ENCODE measurements at places on chromosomes 1 and 21.

- DNase-seq = no peak
Measured at GRCh38 chr1:8014381-8014988, 11.6 kb downstream of the ERRFI1 start.

DNA sequence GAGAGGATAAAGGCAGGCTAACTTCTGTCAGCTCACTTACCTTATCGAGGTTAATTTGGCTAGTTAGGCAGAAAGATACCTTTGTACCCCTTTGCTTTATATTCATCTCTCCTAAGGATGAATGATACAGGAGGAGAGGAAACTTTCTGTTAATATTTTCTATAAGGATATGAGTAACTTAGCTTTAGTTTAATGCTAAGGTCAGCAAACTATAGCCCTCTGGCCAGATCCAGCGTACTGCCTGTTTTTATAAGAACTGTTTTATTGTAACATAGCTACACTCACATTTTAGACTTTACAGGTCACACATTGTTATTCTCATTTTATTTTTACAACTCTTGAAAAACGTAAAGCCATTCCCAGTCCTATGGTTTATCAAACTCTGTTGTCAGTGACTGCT is 18.1 kb downstream of the DHX9 start:
- no peak for DNase-seq

DNA sequence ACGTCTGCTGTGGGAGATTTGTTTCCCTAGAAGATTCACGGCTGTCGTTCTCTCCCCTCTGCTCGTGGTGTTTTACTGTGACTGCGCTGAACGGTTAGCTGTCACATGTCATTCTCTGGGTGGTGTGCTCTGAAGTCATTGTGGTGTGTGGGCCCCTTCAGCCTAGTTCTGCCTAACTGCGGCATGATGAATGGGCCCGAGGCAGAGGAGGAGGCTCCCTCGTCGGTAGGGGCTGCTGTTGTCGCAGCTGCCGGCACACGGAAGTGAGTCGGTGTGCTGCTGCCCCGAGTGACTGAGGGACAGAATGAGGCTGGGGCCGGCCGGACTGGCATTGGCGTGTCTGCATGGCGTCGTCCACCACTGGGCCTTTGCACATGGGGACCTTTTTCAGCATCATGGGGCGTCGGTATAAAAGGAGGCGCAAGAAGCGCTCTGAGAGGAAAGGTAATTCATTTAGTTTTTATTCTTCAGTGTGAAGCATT is 77.9 kb downstream of the ADARB1 start:
- peak; percentile 54 for DNase-seq

DNA sequence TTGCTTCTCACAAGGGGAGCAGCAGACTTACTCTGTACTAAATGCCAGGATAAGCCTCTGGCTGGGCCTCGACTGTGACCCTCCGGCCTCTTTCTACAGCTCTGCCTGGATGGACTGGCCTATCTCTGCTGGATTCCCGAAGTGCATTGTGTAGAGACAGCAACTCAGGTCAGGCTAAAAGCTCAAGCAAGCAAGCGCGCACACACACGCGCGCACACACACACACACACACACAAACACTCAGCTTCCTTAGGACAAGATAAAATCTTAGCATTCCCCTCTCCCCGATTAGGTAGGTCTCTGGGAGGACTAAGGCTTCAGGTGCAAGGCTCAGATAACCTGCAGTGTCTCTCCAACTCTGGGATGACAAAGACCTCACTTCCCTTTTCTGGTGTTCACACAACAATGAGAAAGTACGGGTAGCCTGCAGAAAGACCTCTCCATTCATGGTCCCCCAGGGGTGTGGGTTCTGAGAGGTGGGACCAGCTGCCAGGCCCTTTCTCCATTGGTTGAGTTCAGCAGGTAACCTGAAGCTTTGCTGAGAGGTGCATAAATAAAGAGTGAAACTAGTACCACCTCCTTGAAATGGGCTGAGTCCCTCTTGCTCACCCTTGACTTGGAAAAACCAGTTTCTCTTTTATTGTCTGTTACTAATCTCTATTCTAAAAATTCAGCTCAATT is 155.1 kb upstream of the CAMK1G start:
- DNase-seq = no peak

GRCh38 chr1:99264201-99265021 is at the start of gene PLPPR4:
TSS of gene PLPPR4 (plus strand) at chr1:99264492. CDS start at chr1:99264594, 102 bp downstream.
- DNase-seq = no peak

- no peak for DNase-seq
Measured at GRCh38 chr21:42986125-42986783, 11.9 kb downstream of the PKNOX1 start.

- no peak for DNase-seq
Measured at GRCh38 chr1:223524930-223525451, 131.8 kb downstream of the CCDC185 start.

DNA sequence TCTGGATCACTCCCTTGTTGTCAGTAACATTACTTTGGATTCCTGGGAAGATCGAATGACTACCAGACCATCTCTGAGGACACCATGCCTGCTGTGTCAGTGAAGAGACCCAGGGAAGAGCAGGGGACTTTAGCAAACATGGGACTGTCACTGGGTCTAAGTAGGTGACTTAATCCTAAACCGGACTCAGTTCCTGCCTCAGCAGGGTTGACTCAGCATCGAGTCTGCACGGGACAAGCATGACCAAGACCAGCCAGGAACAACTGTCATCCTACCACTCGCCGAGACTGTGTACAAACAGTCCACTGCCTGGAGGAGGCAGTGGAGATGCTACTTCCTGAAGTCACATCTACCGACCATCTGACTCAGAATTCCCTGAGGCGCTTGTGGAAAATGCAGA is 53.2 kb upstream of the RAB4A start:
- no peak for DNase-seq

GRCh38 chr1:179753061-179753460 is 10.0 kb downstream of the FAM163A start:
- no peak for DNase-seq

GRCh38 chr1:104636581-104636980 is 886.9 kb downstream of the AMY1C start:
- no peak for DNase-seq

DNA sequence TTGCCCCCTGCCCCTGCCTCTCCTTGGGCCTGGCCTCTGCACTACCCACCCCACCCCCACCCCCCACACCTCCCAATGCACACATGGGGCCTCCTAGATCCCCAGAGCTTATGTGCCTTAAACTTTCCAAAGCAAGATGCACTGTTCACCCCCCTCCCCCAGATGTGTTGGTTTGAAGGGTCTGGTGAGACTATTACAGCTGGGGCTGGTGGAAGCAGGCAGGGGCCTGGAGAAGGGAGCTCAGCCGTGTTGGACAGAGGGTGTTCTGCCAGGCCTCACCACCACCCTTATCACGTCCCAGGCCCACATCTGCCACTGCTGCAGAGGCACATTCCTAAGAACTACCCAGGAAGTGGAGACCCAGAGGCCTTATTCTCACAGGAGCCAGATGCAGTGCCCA is 18.3 kb upstream of the RSPO1 start:
- DNase-seq = no peak

DNA sequence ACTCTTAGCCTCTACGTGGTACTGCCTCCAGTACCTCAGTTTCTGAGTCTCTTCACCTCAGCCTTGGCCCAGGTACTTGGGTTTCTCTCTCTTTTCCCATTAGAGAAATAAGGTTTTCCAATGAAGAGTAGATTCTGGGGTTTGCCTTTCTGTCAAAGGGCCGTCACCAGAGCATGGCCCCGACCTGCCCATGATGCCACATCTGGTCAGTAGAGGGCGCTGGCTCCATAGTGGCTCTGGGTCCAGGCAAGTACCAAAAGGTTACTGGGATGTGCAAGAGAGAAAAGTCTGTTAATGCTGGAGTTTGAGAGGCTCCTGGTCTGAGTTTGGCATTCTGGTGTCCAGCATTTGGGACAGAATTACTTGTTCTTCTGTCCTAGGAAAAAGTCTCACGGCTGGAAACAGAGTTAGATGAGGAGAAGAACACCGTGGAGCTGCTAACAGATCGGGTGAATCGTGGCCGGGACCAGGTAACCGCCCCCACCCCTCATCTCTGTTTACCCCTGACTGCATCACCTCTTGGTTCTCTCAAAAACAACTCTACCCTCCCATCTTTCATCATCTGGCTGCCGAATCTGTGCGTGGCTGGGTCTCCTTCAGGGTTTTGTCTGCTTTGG is 5.3 kb upstream of the TUFT1 start:
- DNase-seq = peak; percentile 54

- no peak for DNase-seq
Measured at GRCh38 chr1:54474310-54475251, 68.4 kb upstream of the SSBP3 start.

- no peak for DNase-seq
Measured at GRCh38 chr1:172764378-172764777, 105.5 kb downstream of the FASLG start.

GRCh38 chr1:89913353-89914095 is 81.4 kb upstream of the ZNF326 start:
- no peak for DNase-seq

- no peak for DNase-seq
Measured at GRCh38 chr1:160997323-160998038, 23.5 kb downstream of the F11R start.

GRCh38 chr1:89705901-89706699 is 73.2 kb downstream of the LRRC8C start:
- no peak for DNase-seq

DNA sequence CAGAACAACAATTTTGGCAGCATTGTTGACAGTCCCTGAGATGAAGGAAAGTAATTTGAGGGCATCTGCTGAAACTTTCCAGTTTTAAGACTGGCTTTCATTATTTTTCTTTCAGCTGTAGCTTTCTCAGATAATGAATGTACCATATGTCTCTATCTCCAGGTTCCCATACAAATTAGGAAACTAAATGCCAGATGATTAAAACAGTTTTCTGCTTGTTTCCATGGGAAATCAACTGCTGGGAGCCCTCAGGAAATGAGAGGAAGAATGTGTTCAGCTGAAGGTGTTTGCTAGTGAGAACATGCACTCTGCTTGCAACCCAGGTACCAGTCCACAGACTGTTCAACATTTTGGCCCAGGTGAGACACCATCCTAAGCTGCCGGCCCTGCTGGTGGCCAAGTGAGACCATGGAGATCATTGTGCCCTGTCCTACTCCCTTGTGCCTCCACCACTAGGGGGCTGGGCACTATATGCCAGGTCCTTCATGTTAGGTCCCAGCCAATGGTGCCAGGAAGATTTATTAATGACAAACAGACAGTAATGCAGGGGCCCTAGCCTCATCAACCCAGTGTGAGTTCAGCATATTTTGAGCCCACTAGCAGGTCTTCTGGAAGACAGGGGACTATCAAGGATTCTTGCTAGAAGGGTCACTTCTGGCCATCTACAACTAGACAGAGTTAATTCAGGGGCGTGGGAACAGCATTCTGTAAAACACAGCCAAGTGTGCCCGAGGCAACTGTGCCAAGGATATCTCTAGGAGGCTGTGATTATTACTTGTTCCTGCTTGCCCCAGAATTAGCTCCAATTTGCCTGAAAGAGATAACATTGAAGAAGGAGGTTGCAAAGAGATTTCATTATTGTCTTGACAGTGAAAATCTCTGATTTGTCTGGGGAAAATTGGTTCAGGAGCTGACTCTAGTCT is 17.0 kb upstream of the LRRC8C start:
- no peak for DNase-seq

DNA sequence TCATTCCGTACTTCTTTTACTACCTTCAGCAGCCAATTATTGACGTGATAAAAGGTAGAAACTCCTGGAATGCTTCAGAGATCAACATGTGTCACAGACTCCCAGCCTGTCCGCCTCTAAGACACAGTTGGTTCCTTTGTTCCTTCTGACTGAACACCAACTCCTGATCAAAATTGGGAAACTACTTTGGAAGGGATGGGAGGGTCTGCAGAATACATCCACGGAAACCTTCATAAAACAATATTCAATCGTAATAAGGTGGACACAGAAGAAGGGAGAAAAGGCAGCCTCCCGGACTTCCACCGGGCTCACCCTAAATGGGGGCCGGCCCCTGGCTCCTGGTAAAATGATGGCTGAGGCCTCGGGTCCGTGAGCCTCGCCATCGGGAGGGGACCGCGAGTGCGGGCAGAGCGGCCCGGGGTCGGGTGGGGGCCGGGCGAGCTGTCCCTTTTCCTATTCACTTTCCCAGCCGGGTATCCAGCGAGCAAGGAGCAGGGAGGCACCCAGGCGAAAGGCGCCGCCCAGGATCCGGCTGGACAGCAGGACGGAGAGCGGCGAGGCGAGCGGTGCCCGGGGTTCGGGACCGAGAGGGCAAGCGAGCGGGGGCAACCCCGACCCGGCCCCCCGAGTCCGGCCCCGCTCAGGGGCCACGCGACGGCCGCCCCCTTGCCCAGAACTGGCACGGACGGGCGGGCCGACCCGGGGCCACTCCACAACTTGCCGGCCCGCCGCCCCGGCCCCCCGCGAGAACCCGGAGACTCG is 805 bp downstream of the NRIP1 start:
- no peak for DNase-seq

GRCh38 chr1:53111073-53111556 is 31.3 kb downstream of the SLC1A7 start:
- DNase-seq = no peak

DNA sequence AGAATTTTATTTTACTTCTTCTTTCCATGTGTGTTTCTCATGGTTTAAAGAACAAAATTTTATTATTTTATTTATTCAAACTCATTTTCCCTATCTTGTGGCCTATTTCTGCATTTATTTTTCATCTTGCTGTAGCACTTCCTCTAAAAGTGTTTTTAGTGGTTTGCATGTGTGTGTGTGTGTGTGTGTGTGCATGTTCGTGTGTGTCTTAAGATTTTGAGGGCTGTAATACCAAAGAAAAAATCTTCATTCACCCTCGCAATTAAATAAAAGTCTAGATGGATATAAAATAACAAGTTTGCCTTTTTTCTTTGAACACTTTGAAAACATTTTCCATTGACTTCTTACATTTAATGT is 24.6 kb upstream of the FCRL3 start:
- no peak for DNase-seq

- no peak for DNase-seq
Measured at GRCh38 chr1:168148916-168149315, 12.2 kb upstream of the GPR161 start.

- DNase-seq = no peak
Measured at GRCh38 chr1:21337928-21338572, 47.8 kb upstream of the ECE1 start.

Data from stimulated activated CD8-positive, alpha-beta memory T cell treated with anti-CD3 and anti-CD28 coated beads, Interleukin-4, amount 100 ng/mL, for 1 hour (primary cell).